Pons (tissue), 1 donor: ENCODE measurements at places on chromosomes 3 and 15.
A peak's percentile ranks its signal among the peaks of the same experiment; 100 is the strongest.

DNA sequence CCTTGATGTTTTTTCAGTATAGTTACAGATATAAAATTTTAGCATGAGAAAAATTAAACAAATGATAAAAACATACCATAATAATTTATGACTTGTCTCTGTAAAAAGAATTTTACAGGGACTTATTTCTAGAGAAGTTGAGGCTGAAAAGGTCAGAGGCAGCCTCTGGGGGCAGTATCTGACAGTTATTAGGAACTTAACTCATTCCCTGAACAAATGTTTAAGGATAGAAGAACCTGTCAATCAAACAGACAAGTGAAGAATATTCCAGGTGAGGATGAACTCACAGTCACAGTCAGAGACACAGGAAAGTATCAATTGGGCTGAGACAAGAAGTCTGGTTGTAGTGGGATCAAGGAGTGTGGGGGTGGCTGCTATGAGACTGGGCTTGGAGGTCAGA lies 7.3 kb downstream of the MYLK start:
- DNase-seq, result no peak

GRCh38 chr3:106765342-106765741 lies 611.9 kb upstream of the CCDC54 start:
- DNase-seq, result no peak

DNA sequence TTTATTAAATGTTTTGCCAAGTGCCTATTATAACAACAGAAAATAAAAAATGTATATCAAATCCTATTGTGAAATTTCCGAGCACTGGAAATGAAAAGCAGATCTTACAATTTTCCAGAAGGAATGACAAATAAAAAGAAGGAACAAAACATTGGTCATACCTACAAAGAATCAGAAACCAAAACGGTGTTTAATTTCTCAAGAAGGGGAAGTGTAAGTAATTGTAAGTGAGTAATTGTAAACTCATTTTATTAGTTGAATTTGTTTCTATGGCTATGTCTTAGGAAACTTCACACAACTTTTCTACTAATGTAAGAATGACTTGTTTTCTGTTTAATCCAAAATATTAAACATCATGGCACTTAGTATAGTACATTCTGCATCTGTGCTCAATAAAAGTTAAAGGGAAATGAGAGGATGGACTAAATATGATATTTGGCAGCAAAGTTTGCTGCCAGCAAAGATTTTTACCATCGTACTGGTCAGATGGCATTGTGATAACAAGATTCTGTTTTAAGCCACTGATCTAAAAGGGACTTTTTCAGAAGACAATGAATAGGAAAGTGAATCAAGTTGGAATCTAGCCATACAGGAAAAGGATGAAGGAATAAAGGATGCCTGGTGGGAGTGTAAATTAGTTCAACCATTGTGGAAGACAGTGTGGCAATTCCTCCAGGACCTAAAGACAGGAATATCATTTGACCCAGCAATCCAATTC lies 232.4 kb downstream of the NFKBIZ start:
- no peak for DNase-seq

DNA sequence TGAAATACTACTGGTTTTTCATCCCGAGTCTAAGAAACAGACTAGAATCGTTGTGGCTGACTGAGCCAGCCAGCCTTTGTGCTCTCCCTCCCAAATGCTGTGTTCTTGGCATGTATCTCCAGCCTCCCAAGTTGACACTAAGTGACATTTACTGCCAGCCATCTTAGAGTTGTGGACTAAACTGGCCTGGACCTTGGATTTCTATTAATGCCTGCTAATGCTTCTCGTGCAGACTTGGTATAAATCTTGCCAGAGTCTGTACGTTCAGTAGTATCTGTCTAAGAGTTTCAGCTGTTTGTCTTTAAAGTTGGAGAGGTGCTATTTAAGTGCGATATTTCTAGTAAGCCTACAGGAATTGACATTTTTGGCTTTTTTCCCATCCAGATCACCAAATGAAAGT lies 166.6 kb upstream of the BHLHE40 start:
- DNase-seq, result no peak

- DNase-seq, result no peak
Measured at GRCh38 chr15:54810496-54810895, 386.2 kb downstream of the RSL24D1 start.

GRCh38 chr3:197076415-197076814 lies 46.8 kb upstream of the MELTF start:
- peak; percentile 59 for DNase-seq

DNA sequence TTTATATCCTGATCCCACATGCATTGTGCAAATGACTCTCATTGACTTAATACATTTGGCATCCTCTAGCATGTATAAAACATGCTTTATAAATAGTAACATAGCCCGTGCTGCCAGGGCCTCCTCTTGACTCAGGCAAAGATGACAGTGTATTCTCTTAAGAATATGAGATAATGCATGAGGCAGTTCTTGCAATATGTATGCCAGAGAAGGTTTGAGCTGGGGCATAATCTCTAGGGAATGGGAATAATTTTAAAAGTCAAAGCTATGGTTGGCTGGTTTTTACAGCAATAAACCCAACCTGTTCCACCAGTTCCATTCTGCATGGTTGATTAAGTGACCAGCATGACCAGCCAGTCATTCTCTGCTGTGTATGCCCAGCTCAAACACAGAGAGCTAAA lies 179.0 kb upstream of the PFN2 start:
- DNase-seq, result no peak

GRCh38 chr3:42853056-42853455 lies 22.6 kb downstream of the CYP8B1 start:
- DNase-seq, result no peak

DNA sequence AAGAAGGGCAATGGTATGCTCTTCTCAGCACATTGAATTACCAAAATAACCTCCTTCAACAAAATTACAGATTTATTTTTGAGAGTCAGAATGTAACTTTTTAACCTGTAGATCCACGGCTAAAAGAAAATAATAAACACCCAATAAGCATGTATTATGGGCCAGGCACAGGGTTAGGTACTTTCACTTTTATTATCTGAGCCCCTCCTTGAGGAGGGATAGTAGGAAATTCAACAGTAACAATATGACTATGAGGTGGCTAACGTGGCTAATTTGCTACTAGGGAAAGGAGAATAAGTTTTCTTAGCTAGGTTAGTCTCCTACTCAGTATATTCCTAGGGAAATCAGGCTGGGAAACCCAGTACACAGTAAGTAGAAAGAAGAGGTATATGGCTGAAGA lies 306.9 kb downstream of the GAP43 start:
- DNase-seq, result no peak

- no peak for DNase-seq
Measured at GRCh38 chr3:15572138-15572537, 29.2 kb downstream of the HACL1 start.

GRCh38 chr15:84892786-84893307 lies 8.4 kb downstream of the SLC28A1 start:
- no peak for DNase-seq

GRCh38 chr3:189368384-189368783 lies 196.6 kb downstream of the TPRG1 start:
- DNase-seq, result no peak

GRCh38 chr3:167740961-167741587 lies 5.6 kb downstream of the SERPINI1 start:
- peak; percentile 83 for DNase-seq

DNA sequence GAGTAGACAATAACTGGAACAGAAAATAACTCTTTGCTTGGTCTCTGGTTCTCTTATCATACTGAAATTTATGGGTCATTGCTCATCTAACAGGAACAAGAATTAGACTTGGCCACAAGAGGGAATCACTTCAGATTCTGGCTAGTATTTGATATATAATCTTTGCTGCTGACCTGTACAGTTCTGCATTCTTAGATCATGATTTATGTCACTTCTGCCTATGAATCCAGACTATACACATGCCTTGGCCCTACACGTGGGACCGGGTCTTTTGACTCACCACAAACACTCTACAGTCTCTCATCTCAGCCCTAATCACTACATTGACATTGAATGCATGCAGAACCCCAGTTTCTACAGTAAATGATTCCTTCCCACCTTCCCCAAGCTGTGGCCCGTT lies 162.5 kb upstream of the SOX2 start:
- peak; percentile 37 for DNase-seq

GRCh38 chr3:195186041-195186709 lies 84.8 kb downstream of the XXYLT1 start:
- DNase-seq, result no peak

- no peak for DNase-seq
Measured at GRCh38 chr15:92681141-92681631, 25.6 kb upstream of the FAM174B start.

DNA sequence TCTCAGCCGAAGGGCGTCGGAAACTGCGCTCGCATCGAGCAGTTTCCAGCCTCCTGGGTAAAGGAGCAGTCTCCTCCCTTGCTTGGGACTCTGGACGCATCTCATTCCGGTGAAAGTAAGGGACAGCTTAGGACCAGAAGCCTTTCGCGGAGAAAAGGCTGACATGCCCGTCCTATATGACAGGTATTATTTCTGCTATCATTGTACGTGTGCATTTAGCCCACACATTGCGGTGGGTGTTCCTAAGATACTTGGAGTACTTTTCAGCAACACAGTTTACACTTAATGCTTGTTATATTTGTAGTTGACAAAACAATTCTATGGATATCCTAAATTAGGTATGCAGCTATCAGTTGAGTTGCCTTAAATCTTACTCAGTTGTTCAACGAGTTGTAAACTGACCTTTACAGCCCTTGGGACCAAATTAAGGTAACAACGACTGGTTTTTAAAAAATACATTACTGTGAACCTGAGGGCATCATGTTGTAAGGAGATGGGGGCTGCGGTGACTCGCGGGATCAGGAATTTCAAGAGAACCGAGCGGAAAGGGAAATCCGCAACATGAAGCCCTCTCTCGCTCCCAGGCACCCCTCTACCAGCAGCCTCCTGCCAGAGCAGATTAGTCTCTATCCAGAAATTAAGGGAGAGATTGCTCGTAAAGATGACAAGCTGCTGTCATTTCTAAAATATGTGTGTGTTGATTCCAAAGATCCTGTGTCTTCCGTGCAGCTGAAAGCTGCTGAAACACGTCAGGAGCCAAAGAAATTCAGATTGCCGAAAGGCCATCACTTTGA lies 632 bp upstream of the COPS2 start:
- DNase-seq, result no peak
